ENCODE measurements at places on chromosomes 7 and 10.
A peak's percentile ranks its signal among the peaks of the same experiment; 100 is the strongest.

DNA sequence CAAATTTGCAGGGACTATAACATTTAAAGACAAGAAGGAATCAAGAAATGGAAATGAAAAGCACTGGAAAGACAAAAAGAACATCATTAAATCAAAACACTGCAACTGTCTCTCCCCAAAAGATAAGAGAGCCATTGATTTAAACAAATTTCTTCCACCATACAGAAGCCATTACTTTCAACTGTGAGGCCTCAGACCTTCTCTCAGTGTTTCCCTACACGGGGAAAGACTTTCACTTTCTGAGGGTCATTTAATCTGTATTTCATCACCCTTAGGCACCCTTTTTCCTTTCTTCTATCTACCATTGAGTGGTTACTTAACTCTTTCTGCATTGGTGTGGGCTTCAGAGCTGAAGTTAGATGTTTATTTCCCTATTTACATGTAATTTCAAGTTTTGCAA is 47.5 kb downstream of the CCDC172 start:
- DNase-seq = no peak

DNA sequence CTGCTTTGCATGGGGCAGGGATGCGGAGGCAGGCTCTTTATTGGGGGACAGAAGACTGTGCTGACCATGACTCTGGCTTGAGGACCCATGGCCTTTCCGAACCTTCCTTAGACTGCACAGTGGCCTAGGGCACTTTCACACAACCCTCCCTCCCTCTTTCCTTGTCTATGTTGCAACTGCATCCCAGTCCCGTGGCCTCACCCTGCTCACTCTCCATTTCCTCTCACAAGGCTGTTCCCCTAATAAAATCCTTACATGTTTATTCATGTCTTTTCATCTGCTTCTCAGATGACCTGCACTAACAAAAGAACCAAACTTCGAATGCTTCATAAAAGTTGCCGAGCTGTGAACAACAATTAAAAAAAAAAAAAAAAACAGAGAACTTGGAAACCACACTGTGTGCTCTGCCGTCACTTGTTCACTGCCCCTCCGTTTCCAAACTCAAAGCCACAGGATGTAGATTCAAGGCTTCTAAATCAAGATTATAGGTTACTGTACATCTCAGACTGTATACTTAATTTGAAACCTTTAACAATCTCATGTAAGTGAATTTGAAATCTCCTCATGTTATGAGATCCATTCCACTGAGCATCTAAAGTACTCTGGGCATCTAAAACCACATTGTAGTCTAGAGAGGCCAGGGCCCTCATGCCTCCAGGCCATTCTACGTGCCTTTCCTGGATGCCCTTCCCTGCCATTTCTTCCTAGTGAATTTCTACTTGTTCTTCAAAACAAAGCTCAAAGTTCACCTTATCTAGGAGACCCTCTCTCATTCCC is 265.9 kb downstream of the SNX13 start:
- DNase-seq = no peak

DNA sequence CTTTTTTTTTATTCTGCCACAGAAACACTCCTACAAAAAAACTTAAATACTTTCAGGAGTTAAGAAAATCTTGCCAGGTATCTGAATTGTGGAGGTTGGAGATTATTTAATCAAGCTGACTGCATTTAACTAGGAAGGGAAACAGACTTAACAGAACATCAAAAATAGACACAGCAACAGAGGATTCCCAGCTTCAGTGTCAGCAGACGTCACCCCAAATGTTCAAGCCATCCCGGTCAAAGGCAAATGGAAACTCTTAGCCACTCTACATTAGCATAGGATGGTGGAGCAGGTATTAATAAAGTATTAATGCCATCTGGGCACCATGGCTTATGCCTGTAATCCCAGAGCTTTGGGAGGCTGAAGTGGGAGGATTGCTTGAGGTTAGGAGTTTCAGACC is 139.7 kb upstream of the SVIL start:
- DNase-seq = no peak

GRCh38 chr7:87312215-87312865 is 33.1 kb upstream of the CROT start:
- DNase-seq = peak; percentile 28

All from T1000 (cell line).